Spinal cord (tissue), 10 donors: ENCODE measurements at places on chromosomes 5 and 9. TPM values are rescaled to one million over a fixed set of nuclear protein-coding genes. Genes with fewer than 3 reads are reported as not detected.

Gene KIF4B
- total RNA-seq = 0.11 TPM

- no peak for DNase-seq
These were observed 75.5 kb downstream of the CSNK1A1 start for GRCh38 chr5:149475777-149476176.

Gene CMYA5
- 9.2 TPM for total RNA-seq

DNA sequence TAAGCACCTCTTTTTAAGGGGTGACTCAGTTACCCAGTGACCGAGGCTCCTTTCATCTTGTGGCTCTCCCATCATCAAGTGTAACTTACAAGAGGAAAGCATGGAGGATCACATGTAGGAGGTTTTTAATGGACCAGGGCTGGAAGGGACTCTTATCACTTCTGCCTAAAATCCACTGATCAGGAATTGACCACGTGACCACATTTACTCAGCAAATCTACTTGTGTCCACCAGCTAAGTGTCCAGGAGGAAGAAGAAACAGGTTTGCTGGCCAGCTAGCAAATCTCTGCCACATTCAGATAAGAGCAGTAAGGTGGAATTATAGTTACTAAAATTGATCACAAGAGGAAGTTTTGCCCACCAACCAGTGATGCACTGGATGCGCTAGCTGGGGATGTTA lies 486.0 kb downstream of the ENC1 start:
- no peak for DNase-seq

- no peak for DNase-seq
These were observed 116.6 kb downstream of the ESM1 start for GRCh38 chr5:54868511-54869483.

Gene DNAJB5
- total RNA-seq = 18.9 TPM

GRCh38 chr5:10036136-10036815 lies 213.4 kb downstream of the ATPSCKMT start:
- DNase-seq = no peak

GRCh38 chr9:114387680-114388356 lies at the start of gene AKNA:
Gene AKNA (minus strand): TSS chr9:114387982. CDS start chr9:114381333, 6,649 bp downstream.
- DNase-seq = no peak

- DNase-seq = no peak
These were observed 5.7 kb upstream of the LARP1 start for GRCh38 chr5:154749491-154749890.

DNA sequence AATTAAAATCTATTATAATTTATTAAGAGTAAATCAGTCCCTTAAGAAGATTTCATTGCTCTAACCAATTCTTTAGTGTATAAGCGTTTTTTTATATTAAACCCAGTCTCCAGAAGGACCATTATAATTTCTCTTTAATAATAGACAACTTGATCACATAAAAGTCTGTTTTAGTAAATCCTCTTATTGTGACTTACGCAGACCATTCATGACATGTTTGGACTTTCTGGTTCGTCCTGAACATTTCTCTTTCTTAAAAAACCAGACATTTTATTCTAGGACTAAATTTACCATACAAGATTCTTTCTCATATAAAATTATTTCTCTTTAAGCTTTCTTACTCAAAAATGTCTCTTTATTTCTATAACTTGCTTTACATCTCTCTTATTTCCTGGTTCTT lies 196.2 kb upstream of the RAI14 start:
- no peak for DNase-seq

Gene SLC25A2
- total RNA-seq = 0.39 TPM

DNA sequence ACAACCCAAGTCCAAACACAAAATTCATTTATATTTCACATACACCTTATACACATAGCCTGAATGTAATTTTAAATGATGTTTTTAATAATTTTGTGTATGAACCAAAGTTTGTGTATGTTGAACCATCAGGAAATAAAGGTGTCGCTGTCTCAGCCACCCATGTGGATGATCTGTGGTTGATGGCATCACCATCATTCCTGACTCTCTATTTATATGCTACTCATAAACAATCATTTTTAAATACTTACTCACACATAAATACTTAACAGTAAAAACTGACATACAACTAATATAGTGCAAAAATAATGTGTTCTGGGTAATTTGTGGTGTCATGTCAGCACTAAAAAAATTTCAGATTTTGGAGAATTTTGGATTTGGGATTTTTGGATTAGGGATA lies 38.4 kb downstream of the SMC5 start:
- DNase-seq = no peak

Gene DRD1
- total RNA-seq = 2.3 TPM

DNA sequence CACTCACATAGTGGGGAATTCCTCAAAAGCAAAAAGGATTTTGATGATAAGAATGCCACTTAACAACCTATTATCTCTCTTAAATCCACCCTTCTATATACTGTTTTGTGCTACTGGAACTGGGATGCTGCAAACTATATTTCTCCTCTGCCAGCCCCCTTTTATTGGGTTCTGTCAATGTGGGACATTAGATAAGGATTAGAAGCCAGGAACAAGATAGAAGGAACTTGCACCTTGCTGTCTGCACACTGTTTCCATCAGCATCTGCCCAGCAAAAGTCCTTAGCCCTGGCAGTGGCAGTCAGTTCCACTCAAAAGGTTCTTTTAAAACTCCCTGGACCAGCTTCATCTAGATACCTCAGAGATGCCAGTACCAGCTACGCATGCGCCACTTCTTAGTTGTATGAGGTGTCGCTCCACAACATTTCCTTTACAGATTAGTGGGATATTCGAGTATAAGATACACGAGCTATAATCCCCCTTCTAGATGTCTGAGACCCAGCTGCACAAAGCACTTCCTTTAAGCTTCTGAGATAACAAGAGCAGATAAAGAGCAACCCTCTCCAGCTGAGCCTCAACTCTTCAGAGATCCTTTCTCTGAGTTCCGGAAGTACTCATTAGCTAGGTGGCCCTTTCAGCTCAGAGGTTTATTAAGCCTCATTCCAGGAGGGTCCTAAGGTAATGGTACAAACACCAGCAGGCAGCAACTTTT lies 45.3 kb downstream of the CERT1 start:
- DNase-seq = no peak

DNA sequence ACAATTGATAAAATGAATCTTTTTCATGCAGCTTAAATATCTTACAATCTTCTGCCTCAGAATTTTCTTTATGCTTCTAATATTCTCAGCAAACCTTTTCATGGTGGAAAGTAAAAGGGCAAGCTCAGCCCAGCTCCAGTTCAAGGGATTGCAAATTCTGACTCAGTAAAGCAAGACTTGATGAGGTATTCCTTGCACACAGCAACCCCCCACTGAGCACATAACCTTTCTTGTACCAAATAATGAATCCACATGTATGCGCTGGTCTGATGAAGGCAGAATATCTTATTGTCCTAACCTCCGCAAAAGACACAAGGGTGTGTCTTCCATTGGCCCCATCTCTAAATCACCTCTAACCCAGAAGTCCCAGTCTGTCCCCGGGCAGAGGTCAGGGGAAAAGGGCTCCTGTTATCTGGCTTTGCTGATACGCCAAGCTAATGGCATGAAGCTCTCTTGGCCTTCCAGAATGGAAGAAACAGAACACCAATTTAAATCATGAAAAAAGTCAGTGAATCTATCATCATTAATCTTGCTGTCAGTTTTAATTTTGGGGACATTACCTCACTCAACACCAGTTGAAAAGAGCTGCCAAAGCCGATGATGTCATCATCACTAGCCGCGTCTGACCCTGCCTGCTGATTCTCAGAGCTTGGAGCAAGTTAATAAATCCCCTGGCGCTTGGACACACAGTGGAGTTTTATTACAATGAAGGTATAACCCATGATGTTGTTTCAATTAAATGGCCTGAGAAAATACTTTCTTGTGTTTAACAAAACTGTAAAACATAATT lies 592.5 kb upstream of the CLINT1 start:
- no peak for DNase-seq

DNA sequence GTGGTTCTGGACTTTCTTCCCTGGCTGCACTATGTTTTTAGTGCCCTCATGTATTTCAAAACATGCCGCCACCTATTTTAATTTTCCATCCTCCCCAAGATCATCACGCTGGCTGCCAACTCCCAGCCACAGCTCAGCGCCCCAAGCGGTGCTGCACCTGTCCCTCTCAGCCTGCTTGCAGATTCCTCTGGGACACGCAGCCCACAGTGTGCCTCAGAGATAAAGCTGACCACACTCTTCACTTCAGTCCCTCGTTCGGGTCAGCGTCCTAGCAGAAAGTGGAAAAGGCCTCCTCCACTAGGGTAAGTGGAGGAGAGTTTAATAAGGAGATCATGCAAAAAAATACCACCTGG lies 56.2 kb upstream of the CKS2 start:
- no peak for DNase-seq

DNA sequence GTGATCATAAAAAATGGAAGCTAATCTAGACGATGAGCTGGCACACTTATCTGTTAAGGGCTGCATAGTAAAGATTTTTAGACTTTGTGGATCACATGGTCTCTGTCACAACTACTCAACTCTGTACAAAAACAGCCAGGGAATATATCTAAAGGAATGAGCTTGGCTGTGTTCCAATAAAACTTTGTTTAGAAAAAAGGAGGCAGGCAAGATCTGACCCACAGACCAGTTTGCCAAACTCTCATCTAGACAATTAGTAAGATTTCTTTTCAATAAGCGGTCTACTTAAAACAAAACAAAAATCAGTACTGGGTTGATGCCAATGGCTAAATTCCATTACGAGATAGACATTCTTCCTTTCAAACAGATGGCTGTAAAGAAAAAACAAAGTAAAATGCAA lies 53.0 kb upstream of the RETREG1 start:
- no peak for DNase-seq

DNA sequence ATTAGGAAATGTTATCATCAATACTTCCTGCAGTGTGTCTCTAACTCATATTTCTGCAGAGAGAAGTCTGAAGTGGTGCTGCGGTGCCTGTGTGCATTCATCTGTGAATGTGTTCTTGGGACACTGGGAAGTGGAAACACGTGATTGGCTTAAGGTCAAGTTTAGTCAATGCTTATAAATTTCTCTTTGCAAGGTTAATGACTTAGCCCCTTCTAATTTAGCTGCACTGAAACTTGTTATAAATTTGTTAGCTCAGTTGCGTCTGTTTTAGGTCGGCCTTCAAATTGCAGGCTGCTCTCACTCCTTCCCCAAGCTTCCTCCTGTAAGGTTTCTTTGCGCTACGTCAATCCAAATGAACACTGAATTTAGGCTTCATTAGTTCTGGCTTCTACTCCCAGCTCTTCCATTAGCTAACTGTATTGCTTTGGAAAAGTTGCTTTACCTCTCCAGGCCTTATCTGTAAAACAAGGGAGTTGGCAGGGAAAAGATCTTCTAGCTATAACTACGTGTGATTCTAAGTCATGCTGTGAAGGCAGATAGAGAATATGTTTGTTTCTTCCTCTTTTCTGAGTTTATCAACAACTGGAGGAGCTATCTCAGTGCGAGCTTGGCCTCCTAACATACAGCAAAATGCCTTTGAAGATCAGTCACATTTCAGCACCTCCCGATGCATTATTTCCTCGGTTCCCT lies 341.8 kb downstream of the NFIB start:
- no peak for DNase-seq

Gene SCAMP1
- 198 TPM for total RNA-seq
